ENCODE measurements at places on chromosomes 6 and 20. TPM values are rescaled to one million over a fixed set of nuclear protein-coding genes. Genes with fewer than 3 reads are reported as not detected.
A peak's percentile ranks its signal among the peaks of the same experiment; 100 is the strongest.

DNA sequence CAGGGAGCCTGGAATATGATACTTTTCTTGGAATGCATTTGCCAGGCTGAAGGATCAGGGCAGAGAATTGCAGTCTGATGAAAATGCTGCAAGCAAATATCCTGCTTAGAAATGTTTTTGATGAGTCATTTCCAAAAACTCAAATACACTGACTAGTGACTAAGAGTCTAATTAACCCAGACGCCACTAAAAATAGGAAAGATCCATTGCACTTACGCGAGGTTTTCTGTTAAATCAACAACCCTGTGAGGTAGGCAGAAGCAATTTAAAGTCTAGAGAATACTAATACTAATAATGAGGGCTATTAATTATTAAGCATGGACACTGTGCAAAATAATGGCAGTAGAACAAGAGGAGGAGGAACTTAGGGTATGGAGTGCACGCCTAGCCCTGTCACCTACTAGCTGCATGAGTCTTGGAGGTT, 130.1 kb upstream of the DOK5 start:
- H3K4me1 ChIP-seq = peaks cover 46% of the 10 kb centered on the region
- no peaks in the 10 kb centered on the region for H3K27me3 ChIP-seq
- H3K27ac ChIP-seq = peak overlapping the region; percentile 45
- H3K4me3 ChIP-seq = no peak overlapping the region

DNA sequence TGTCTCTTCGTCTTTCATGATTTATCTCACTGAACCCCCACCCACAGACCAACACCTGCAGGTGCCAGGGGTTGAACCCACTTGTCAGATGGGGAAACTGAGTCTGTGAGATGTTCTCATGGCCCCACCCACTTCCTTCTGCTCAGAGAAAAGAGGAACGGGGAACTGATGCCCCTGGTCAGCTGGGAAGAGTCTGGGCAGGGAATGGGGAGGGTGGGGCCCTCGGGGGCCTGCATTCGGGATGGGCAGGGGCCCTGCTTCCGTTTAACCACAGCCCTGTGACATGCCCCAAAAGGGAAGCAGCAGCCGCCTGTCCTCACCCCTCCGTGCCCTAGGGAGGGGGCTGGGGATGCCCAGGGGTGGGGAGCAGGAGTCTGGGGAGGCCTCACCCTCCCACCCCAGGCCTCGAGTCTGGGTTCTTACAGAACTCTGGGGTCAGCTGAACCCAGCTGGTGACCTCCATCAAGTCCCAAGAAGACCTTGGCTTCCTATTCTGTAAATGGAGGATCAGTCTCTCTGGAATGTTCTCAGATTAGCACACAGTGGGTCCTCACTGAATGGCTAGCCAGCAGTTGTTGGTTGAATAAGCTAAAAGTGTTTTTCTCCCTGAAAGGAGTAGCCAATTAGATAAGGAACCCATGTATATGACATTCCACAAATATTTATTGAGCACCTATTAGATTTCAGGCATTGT, 81.5 kb downstream of the CEBPB start:
- H3K4me3 ChIP-seq = no peak overlapping the region
- no peaks in the 10 kb centered on the region for H3K36me3 ChIP-seq
- DNase-seq = no peak

DNA sequence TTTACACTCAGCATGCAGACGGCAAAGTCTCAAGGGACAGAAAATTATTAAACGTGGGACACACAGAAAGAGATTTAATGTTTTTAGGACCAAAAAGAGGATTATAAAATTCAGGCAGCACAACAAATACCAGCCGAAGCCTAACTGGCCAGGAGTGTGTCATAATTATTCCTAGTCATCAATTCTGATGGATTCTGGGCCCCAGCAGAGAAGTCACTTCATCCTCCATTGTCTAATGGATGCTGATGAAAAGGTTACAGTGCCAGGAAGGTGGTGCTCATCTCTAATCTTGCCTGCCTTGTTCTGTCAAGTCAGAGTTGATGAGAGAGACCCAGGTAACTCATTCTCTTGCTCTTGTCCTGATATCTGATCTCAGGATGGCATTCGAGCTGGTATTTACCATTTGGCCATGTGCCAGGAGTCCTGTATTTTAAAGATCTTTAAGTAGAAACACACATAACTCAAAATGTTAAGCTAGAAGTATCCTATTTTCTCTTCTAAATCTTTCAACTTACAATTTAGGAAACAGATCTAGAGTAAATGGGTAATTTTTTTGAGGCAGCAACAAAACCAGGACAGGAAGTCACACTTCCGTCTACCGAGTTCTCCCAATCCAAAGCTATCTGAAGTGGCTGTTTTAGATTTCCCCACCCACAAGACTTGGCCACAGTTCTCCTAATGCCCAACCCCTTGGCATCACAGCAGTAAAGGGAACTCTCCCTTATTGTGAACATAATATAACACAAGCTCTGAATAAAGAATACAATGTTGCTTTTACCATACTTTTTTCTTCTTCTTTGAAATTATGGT, 50.0 kb downstream of the ADAT2 start:
- DNase-seq = no peak
- H3K27me3 ChIP-seq = no peaks in the 10 kb centered on the region

- no peaks in the 10 kb centered on the region for H3K36me3 ChIP-seq
- DNase-seq = no peak
- H3K27me3 ChIP-seq = no peaks in the 10 kb centered on the region
- H3K4me1 ChIP-seq = no peaks in the 10 kb centered on the region
- H3K27ac ChIP-seq = no peak overlapping the region
These were observed 289.9 kb downstream of the KIF16B start for GRCh38 chr20:16283307-16283706.

GRCh38 chr20:50578778-50579165, 68.6 kb downstream of the PTPN1 start:
- no peak overlapping the region for H3K27ac ChIP-seq
- no peaks in the 10 kb centered on the region for H3K27me3 ChIP-seq
- H3K36me3 ChIP-seq = peaks cover 98% of the 10 kb centered on the region
- DNase-seq = no peak

- H3K27me3 ChIP-seq = no peaks in the 10 kb centered on the region
- peak; percentile 75 for DNase-seq
- H3K4me3 ChIP-seq = no peak overlapping the region
- peaks cover 18% of the 10 kb centered on the region for H3K4me1 ChIP-seq
- peak overlapping the region; percentile 59 for H3K27ac ChIP-seq
- no peaks in the 10 kb centered on the region for H3K36me3 ChIP-seq
These were observed 103.3 kb downstream of the IBTK start for GRCh38 chr6:82144007-82144851.

- H3K27ac ChIP-seq = no peak overlapping the region
- H3K4me3 ChIP-seq = no peak overlapping the region
- DNase-seq = no peak
- peaks cover 23% of the 10 kb centered on the region for H3K4me1 ChIP-seq
- H3K36me3 ChIP-seq = no peaks in the 10 kb centered on the region
These were observed 232.8 kb upstream of the GMDS start for GRCh38 chr6:2478200-2478599.

DNA sequence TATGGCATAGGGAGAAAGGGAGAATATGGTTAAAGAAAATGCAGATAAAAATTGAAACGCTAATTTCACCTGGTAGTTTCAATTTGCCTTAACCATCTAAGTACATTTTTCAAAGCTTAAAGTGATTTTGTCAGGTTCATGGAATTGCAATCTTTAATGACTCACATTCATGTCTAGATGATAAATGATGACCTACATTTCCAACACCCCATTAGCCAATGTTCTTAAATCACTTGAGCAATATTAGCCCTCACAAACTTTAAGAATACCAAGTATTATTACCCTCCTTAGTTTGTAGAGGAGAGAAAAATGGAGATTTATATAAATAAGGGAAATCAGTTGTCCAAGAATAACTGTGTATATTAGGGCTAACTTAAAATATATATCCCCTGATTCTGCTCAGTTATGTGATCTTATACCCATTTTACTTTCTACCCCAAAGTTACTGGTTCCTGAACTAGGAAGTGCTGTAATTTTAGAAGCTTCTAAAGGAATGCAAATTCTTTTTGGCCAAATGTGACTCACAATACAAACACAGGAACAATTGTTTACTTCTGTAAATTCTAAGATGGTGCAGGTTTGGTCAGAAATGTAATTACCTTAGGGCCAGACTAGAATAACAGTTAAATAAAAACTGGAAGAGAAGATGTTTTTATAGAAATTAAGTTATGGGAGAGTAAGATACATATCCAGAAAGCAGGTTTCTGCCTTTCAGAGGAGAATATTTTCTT, 34.5 kb downstream of the TPBG start:
- peaks cover 27% of the 10 kb centered on the region for H3K4me1 ChIP-seq
- H3K36me3 ChIP-seq = no peaks in the 10 kb centered on the region
- DNase-seq = peak; percentile 64
- H3K4me3 ChIP-seq = no peak overlapping the region
- H3K27ac ChIP-seq = peak overlapping the region; percentile 57

DNA sequence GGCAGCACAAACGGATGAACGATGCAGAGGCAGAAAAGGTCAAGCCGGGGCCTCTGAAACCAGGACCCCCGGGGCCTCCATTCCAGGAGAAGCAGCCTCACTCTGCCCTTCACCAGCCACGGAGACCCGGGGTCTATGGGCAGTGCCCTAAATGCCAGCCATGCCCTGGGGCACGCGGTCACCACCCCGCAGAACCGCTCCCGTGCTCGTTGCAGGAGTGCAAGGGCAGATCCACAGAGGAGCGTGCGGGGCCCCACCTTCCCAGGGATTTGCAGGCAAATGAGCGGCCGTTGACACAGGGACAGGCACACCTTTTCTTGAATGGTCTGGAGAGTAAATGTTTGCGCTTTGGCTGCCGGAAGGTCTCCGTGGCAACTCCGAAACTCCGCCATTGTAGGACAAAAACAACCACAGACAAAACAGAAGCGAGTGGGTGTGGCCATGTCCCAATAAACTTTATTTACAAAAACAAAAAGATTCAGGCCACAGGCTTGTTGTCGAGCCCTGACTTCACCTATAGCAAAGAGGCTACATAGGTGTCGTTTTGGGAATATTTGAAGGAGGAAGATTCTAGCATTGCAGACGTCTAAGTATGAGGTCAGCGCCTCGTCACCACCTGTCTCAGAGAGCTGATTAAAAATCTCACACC, 163.3 kb downstream of the TAF4 start:
- no peak overlapping the region for H3K27ac ChIP-seq
- no peaks in the 10 kb centered on the region for H3K36me3 ChIP-seq
- H3K4me3 ChIP-seq = no peak overlapping the region

DNA sequence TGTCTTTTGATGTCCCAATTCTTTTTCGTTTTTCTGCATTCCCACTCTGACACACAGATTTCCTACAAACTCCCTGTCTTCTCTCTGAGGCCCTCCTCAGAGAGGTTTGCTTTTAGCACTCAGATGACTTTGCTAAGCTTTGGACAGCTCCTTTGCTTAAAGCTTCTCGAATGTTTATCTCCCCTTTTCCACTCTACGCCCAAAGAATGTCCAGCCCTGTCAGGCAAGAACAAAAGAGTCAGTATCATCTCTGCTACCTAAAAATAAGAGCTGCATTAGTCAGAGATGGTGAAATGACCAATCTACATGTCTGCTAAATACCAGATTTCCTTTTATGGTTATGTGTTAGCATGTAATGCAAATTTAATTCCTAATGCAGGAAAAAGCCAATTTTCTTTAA, 56.8 kb downstream of the PREP start:
- peaks cover 21% of the 10 kb centered on the region for H3K4me1 ChIP-seq
- no peaks in the 10 kb centered on the region for H3K27me3 ChIP-seq
- DNase-seq = peak; percentile 68
- H3K27ac ChIP-seq = peak overlapping the region; percentile 8

DNA sequence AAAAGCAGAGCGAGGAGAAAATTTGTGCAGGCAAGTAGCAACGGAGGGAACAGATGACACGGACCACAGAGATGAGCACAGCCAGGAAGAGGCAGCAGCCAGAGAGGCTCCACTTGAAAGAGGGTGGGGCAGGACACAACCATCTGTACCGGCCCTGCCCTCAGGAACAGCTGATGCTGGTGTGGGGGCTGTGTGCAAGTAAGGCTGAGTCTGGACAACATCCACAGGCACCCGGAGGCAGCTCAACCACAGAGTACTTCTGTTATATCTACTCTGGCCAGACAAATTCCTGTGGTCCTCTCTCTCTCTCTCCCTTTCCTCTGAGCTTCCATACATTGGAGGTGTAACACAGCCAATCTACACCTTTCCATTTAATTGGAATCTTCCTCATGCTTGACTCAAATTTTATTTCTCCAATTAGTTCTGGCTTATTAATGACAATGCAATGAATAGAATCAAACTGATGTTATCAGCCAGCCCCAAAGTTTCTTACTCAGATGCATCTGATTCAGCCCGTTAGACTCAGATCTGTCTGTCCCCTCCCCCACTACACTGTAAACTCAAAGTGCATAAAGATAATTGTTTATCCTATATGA, 24.9 kb downstream of the KIF13A start:
- peaks cover 15% of the 10 kb centered on the region for H3K36me3 ChIP-seq
- no peaks in the 10 kb centered on the region for H3K27me3 ChIP-seq
- no peak overlapping the region for H3K4me3 ChIP-seq
- peaks cover 77% of the 10 kb centered on the region for H3K4me1 ChIP-seq

DNA sequence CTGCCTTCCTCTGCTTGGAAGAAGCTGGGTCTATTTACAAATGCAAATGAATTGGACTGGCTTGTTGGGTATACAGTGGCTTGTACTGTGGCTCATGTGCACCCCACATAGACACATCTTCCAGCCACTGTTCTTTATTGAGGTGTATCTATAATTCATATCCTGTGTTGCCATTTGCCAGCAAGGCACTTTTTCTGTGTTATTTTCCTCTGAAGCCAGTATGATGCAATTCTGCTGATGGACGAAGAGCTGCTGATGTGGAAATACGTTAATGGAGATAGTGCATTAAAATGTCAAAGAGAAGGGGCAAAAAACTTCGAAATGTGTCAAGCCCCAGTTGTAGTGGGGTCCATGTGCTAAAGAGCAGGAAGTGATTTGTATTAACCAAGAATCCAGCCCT, 167.5 kb downstream of the TMEM242 start:
- no peak overlapping the region for H3K27ac ChIP-seq
- no peaks in the 10 kb centered on the region for H3K27me3 ChIP-seq
- H3K36me3 ChIP-seq = peaks cover 8% of the 10 kb centered on the region
- no peak for DNase-seq
- H3K4me3 ChIP-seq = no peak overlapping the region
- H3K4me1 ChIP-seq = peaks cover 14% of the 10 kb centered on the region

DNA sequence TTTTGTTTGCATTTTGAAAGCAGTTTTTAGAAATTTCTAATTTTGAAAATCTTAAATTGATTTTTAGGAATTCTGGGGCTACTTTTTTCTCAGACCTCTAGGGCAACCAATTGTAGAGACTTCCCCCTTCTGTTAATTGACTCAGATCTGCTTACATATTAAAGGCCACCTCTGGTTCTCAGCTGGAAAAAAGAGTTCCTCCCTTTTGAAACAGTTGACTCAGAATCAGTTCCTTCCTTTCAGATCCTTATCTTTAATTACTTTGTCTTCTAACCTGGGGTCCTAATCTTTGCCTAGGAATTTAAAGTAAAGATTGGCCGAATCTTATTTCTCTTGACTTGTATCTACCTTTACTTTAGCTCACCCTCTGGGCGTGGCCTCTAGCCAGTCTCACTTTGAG, 146.8 kb downstream of the LAMA2 start:
- no peaks in the 10 kb centered on the region for H3K36me3 ChIP-seq
- no peak overlapping the region for H3K4me3 ChIP-seq

- H3K36me3 ChIP-seq = no peaks in the 10 kb centered on the region
- H3K27me3 ChIP-seq = peaks cover 28% of the 10 kb centered on the region
- DNase-seq = no peak
- peaks cover 46% of the 10 kb centered on the region for H3K4me1 ChIP-seq
- H3K27ac ChIP-seq = no peak overlapping the region
These were observed 23.2 kb downstream of the TNXB start for GRCh38 chr6:32085759-32086459.

Gene CENPW
- total RNA-seq = 114 TPM

Gene ID4
- 13.6 TPM for total RNA-seq

Gene NOTCH4
- 2.0 TPM for total RNA-seq

Gene RNF39
- total RNA-seq = not detected

Gene WFDC12
- total RNA-seq = not detected

Gene ADGRG6
- total RNA-seq = 4.5 TPM

Gene HEY2
- total RNA-seq = not detected

Gene NNAT
- not detected for total RNA-seq

Gene BPIFB1
- total RNA-seq = not detected

Gene SLC26A8
- total RNA-seq = not detected
